ENCODE measurements at places on chromosomes 3 and 15.

- DNase-seq: no peak
Measured at GRCh38 chr3:4432259-4432658, 34.8 kb downstream of the SUMF1 start.

- no peak for DNase-seq
Measured at GRCh38 chr15:77148191-77148590, 77.3 kb upstream of the TSPAN3 start.

GRCh38 chr3:195064300-195064931, 206.5 kb downstream of the XXYLT1 start:
- DNase-seq: no peak

- no peak for DNase-seq
Measured at GRCh38 chr3:135930255-135930654, 35.3 kb upstream of the PPP2R3A start.

GRCh38 chr15:88042047-88042446, 214.5 kb downstream of the NTRK3 start:
- no peak for DNase-seq

GRCh38 chr15:64572856-64573255, 112.5 kb downstream of the ZNF609 start:
- DNase-seq: no peak

- no peak for DNase-seq
Measured at GRCh38 chr3:149227591-149228268, 6.1 kb upstream of the CP start.

GRCh38 chr15:57910672-57911071, 154.8 kb downstream of the ALDH1A2 start:
- no peak for DNase-seq

DNA sequence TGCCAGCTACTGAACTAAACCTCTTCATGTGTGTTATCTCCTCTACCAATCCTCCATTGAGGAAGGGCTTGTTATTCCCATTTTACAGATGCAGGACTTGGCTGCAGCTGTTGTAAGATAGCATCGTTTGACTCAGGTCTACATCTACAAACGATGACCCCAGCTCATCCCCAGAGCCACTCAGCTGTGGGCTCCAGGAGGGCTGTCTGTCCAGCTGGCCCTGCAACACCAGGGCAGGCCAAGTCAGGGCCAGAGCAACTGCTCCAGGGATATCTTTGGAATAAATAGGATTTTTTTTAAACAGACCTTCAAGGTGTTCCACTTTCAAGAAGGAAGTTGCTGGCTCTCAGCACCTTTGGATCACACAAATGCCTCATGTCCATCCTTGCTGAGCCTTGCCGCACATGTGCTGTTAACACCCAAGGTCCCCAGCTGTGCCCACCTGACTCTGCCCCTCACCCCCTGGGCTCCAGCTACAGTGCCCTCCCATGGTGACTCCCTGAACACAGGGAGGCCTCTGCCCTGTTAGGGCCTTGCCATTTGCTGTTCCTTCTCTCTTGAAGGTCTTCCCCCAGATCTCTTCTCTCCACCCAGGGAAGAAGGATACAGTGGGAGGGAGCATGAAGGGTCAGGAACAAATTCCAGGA, 31.0 kb downstream of the ALDH1L1 start:
- DNase-seq: no peak

GRCh38 chr3:146162561-146162960, 1.6 kb upstream of the PLOD2 start:
- no peak for DNase-seq

- peak; percentile 45 for DNase-seq
Measured at GRCh38 chr3:186640473-186640818, 247 bp downstream of the FETUB start.

DNA sequence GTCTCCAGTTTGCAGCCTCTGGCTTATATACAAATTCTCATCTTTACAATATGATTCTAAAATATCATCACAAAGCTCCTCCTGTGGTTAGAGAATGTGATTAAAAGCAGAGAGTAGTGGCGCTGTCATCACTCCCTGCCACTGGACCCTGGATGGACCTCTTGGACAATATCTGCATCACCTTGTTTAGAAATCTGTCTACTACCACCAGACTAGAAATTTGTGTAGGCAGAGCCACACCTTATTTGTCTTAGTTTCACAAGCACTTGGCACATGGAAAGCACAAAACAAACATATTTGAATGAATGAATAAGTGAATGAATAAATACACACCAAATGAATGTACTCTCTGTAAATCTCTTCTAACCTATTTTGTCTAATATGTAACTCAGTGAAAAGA, 68.1 kb downstream of the IMPG2 start:
- DNase-seq: no peak
